H7 (cell line): ENCODE measurements at places on chromosomes 2 and 18. TPM values are rescaled to one million over a fixed set of nuclear protein-coding genes. Genes with fewer than 3 reads are reported as not detected.

DNA sequence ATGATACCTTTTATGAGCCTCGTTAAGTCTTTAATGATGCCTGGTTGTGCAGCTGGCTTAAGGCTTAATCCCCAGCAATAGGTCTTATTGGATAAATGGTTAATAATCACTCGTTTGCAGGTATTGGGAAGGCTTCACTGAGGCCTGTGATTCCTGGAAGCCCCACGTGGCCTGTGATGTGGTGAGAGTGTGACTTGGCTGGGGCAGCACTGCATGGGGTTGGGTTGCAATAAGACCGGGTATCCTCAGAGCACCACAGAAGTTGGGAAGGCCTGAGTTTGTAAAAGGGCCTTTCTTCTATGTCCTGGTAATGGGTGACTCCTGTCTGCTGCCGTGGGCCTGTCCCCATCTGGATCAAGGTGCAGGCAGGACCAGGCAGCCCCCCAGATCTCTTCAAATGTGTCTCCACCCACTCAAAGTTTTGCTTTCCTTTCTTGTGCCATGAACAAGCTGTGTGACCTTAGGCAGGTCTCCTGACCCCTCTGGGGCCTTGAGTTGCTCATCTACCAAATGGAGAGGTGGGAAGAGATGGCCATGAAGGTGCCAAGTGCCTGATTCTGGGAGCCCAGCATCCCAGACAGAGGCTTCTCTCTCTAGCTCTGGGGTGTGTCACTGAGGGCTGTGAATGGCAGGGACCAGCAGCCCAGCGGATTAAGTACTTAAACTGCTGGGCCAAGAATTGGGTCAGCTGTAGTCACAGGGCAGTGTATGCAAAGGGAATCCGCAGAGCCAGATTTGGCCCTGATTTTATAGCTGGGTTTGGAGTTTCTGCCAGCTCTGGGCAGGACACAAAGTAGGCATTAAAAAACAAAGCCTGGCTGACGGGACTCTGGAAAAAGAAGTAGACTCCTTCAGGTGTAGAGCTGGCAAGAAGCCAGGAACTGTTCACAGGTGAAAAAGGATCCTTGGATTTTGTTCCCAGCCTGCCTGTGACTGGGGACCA is 24.4 kb downstream of the LBH start:
- DNase-seq, result no peak

- no peak for DNase-seq
Observed at GRCh38 chr2:63712748-63713147, 124.0 kb downstream of the MDH1 start.

DNA sequence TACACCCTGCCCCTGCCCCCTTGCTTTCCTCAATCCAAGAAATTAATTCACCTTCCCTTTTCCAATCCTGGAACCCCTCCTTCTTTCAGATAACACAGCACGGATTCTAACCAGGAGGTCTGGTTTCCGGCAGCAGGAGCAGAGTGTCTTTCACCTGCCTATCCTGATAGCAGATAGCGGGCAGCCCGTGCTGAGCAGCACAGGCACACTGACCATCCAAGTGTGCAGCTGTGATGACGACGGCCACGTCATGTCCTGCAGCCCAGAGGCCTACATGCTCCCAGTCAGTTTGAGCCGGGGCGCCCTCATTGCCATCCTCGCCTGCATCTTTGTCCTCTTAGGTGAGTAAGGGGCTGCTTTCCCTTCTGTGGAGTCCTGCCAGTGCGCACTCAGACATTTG is 216.7 kb downstream of the CDH20 start:
- no peak for DNase-seq

Gene FHOD3
- total RNA-seq, result 1.8 and 2.1 TPM in 2 replicates

GRCh38 chr2:28543316-28544035 is 47.6 kb downstream of the PLB1 start:
- DNase-seq, result no peak

Gene BIRC6
- 35.1 and 44.5 TPM in 2 replicates for total RNA-seq

GRCh38 chr2:112996635-112997034 is 8.6 kb upstream of the IL36A start:
- no peak for DNase-seq

Gene DSG4
- not detected in 2 replicates for total RNA-seq

Gene ARHGAP25
- 4.1 and 6.3 TPM in 2 replicates for total RNA-seq

Gene SNED1
- 0.52 and 1.1 TPM in 2 replicates for total RNA-seq

DNA sequence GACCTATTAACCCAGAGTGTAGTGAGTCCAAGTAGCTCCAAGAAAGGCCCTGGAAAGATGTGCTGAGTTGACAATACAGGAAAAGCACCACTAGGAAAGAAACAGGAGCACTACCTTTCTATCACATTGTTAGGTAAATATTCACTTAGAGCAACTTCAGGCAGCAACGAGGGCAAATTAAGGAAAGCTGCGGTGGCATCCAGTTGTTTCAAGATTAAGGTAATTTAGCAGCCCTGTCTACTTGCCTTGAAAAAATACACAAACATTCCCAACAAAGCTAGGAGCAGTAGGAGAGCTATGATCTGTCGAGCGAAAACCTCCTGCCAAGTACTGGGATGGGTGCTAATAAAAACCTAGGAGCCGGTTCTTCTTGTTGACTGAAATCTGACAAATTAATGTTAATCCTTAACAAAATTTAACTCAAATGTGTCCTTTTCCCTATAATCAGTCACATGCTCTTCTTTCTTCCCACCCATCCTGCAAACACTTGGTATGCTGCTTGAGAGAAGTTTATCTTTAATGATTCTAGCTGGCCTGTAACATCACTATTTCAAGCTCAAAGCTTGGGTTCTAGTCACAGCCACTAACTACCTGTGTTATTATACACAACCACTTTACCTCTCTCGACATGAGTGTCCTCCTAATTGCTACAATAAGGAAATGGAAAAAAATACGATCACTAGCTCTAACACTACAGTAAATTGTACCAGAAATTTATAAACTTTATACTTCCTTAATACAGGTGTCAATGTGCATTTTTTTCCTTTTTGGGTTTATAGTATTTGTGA is 2.0 kb downstream of the ACAA2 start:
- DNase-seq, result peak; percentile 41

Gene CD8B2
- total RNA-seq, result not detected in 2 replicates

- DNase-seq, result no peak
Observed at GRCh38 chr2:102599486-102599885, 19.9 kb upstream of the SLC9A2 start.

- DNase-seq, result no peak
Observed at GRCh38 chr2:196712867-196713266, 73.4 kb downstream of the CCDC150 start.

Gene NFATC1
- total RNA-seq, result 14.1 and 14.5 TPM in 2 replicates

DNA sequence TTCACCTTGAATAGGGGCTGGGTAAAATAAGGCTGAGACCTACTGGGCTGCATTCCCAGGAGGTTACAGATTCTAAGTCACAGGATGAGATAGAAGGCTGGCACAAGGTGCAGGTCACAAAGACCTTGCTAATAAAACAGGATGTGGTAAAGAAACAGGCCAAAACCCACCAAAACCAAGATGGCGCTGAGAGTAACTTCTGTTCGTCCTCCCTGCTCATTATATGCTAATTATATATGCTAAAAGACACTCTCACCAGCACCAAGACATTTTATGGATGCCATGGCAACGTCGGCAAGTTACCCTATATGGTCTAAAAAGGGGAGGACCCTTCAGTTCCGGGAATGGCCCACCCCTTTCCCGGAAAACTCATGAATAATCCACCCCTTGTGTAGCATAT is 711.5 kb upstream of the KLHL29 start:
- no peak for DNase-seq

DNA sequence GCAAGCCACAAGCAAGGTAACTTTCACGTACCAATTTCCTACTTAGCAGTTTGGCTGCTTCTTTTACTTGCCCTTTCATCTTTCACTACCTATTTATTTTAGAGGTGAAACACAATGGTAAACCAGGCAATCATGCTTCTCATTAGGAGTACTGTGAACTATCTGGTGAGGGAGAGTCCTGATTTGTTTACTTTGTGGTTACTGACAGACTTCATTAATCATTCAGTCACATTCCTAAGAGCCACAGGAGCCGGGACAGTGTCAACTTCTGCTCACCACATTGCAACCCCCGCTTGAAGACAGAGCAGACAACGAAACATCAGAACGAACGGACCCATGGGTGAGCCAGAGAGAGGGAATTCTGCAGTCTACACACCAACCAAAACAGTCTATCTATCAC is 28.8 kb downstream of the TUBB6 start:
- no peak for DNase-seq

DNA sequence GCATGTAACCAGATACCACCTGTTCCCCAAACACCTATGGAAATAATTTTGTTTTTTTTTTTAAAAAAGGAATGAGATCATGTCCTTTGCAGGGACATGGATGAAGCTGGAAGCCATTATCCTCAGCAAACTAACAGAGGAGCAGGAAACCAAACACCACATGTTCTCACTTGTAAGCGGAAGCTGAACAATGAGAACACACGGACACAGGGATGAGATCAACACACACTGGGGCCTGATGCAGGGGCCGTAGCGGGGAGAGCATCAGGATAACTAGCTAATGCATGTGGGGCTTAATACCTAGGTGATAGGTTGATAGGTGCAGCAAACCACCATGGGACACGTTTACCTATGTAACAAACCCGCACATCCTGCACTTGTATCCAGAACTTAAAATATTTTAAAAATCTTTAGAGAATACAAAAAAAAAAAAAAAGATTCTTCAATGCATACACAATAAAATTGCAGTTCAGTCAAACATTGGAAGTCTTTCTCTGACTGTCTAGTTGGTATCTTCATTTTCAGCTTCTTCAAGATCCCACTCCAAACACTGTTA is 11.6 kb upstream of the CASP10 start:
- DNase-seq, result no peak

Gene SMYD1
- total RNA-seq, result 0.07 and 0.17 TPM in 2 replicates

Gene AKAIN1
- total RNA-seq, result not detected in 2 replicates

GRCh38 chr2:169034256-169034655 is 3.1 kb upstream of the ABCB11 start:
- DNase-seq, result no peak

DNA sequence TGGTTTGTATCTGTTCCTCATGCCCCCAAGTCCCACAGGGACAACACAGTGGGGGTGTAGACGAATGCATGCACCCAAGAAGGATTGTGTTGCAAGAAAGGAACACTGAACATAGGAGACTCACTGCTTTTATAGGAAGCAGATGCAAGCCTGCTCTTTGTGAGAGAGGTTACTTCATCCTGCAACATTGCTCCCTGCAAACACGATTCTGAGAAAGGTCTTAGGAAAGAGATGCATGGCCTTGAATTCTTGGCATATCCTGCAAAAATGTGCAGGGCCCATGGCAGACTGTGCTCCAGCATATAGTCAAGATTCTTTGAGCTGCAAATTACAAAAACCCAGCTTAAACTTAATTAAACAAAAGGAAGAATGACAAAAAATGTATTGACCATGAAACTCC is 312.2 kb upstream of the MGAT5 start:
- DNase-seq, result no peak

Gene TIGD1
- 5.0 and 8.0 TPM in 2 replicates for total RNA-seq

Gene SERPINB5
- total RNA-seq, result 0.07 and 0.28 TPM in 2 replicates

DNA sequence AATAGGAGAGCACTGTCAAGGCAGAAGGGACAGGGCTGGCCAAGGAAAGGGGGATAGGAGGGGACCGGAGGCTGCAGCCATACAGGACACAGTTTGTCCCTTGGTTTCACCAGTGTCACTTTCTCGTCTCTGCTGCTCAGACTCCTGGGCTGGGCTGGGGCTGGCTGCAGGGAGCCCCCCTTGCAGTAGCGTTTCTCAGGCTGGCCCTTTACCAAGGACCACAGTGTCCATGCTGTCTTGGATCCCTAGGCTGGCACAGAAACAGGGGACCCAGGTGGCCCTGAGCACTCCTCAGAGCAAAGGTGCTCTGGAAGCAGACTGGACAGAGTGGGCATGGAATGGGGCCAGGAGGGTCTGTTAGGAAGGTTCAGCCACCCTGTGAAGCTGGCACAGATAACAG is 34.8 kb downstream of the ATOH8 start:
- DNase-seq, result no peak

Gene BCL11A
- total RNA-seq, result 30.5 and 34.9 TPM in 2 replicates

Gene TMEM163
- 0.14 and 0.26 TPM in 2 replicates for total RNA-seq
